Activated T-helper 2 cell treated with anti-CD3 and anti-CD28 coated beads, Interferon-gamma antibody, Interleukin-2, Interleukin-4, amounts not matched to agents 10 μg/mL and 5 μg/mL and 100 μg/mL, durations not matched to agents 14 hours and 24 hours and 36 hours (primary cell): ENCODE measurements at places on chromosomes 2 and 18. TPM values are rescaled to one million over a fixed set of nuclear protein-coding genes. Genes with fewer than 3 reads are reported as not detected.

The C2orf15 gene
- 0.16 TPM in 1 of 2 replicates, not detected in the other for total RNA-seq

The RMDN2 gene
- 0.89 and 1.6 TPM in 2 replicates for total RNA-seq

The SLC9A4 gene
- 0.09 TPM in 2 replicates for total RNA-seq

The POTEI gene
- total RNA-seq = not detected in 2 replicates

The ATP6V1C2 gene
- 0.07 TPM in 1 of 2 replicates, not detected in the other for total RNA-seq

The LYPD6B gene
- total RNA-seq = not detected in 2 replicates

DNA sequence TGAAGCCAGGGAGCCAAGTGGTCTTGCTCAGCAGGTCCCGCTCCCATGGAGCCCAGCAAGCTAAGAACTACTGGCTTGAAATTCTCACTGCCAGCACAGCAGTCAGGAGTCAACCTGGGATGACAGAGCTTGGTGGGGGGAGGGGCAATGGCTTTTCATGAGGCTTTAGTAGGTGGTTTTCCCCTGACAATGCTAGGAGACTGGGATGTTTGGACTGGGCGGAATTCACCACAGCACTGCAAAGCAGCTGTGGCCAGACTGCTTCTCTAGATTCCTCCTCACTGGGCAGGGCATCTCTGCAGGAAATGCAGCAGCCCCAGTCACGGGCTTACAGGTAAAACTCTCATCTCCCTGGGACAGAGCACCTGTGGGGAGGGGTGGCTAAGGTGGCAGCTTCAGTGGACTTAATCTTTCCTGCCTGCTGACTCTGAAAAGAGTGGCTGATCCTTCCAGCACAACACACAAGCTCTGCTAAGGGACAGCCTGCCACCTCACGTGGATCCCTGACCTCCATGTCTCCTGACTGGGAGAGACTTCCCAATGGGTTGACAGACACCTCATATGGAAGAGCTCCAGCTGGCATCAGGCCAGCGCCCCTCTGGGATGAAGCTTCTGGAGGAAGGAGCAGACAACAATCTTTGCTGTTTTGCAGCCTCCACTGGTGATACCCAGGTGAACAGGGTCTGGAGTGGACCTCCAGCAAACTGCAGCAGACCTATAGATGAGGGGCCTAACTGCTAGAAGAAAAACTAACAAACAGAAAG lies 349.7 kb upstream of the ST6GAL2 start:
- no peak for DNase-seq

DNA sequence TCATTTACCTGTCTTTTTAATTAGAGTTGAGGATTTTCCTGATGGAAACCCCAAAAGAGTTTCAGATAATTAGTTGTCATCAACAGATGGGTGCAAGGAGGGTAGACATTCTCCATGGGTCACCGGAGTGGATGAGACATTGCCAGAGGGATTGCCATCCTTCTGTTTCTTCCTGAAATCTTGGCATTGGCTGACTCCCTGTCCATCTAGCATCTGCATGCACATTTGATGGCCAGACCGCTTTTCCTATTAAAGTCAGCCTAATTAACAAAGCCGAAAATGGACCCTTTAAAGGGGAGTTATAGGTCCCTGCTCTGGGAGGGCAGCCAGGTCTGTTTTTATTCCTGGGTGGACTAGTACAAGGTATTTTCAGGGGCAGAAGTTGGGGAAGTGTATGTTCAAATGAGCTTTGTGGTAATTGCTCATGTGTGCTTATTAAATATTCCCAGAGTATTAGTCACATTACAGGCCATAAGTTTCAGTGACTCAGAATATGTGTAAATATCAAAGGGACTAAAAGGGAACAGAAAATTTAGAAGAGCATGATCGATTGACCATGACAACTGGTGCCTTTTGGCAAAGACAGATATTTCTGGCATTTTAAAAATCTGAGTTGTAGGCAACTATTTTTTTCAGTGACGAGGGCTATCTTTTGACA lies 209.8 kb downstream of the PHLPP1 start:
- DNase-seq = no peak

- DNase-seq = no peak
Measured at GRCh38 chr18:49519101-49519971, 32.3 kb upstream of the C18orf32 start.

DNA sequence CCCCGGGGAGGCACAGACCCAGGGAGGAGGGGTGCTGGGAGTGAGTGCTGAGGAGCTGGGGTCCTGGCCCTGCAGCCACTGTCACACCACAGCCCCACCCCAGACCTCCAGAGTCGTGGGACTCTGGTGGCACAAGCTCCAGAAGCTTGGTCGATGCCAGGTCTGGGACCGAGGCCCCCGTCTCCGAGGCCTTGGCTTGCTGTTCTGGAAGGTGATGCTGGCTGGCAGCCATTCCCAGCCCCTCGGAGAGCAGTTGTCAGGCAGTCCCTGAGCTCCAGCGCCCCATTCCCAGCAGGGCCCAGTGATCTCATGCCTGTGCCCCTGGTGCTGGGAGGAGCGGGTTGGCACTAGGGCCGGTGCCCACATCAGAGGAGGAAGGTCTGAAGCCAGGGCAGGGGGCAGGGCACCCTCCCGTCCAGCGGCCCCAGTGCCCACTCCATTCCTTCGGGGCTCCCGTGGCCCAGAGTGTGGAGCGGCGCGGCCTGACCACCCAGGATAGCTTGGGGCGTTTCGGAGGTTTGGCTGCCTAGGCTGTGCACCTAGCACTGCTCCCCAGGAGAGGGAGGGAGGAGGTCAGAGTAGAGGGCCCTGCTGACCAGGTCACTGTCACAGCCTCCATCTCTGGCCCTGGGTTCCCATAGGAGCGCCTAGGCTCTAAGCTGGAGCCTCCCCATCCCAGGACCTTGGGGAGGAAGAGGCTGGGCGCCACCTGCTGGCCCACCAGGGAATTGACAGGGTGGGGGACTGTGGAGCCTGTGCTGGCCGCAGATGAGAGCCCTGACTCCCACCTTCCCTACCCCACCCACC lies 16.8 kb upstream of the ALPI start:
- DNase-seq = peak; percentile 23

GRCh38 chr18:36012891-36013290 lies 40.4 kb downstream of the RMP24 start:
- DNase-seq = no peak

- no peak for DNase-seq
Measured at GRCh38 chr2:186853951-186854350, 5.0 kb upstream of the ZSWIM2 start.

- no peak for DNase-seq
Measured at GRCh38 chr2:153939124-153939796, 67.5 kb downstream of the GALNT13 start.

DNA sequence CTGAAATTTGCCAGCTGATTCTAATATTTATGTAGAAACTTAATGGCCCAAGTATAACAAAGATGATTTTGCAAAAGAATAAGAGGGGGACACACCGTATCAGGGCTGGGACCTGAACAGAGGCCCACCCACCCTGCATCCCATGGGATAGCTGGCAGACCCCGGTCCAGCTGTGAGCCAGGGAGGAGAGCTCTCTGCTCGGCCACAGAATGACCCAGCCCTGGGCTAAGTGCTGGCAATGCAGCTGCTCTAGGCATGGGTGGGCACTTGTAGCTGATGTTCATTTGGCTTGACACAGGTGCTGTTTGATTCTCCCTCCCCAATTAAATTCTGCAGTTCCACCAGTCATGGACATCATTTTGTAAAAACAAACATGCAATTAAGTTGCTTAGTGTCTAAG lies 522.8 kb upstream of the RAB6C start:
- no peak for DNase-seq

GRCh38 chr2:197307236-197307932 lies 3.2 kb downstream of the ANKRD44 start:
- no peak for DNase-seq
